ENCODE measurements at places on chromosomes 5 and 9.

GRCh38 chr9:110170357-110171257 is 37.4 kb downstream of the C9orf152 start:
- DNase-seq, result no peak

DNA sequence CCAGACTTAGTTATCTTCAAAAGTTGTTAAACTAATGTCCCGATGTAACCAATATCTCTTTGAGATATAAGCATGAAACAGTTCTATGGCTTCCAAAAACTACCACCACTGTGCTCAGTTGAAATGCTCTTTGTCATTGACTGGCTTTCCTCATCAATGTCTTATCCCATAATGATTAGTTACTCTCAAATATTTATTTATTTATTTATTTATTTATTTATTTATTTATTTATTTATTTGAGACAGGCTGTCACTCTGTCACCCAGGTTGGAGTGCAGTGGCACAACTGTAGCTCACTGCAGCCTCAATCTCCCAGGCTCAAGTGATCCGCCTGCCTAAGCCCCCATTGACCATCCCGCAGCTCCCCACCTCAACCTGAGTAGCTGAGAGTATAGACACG is 28.0 kb upstream of the MLLT3 start:
- no peak for DNase-seq

- DNase-seq, result no peak
Observed at GRCh38 chr5:117235786-117236185, 661.2 kb upstream of the SEMA6A start.

DNA sequence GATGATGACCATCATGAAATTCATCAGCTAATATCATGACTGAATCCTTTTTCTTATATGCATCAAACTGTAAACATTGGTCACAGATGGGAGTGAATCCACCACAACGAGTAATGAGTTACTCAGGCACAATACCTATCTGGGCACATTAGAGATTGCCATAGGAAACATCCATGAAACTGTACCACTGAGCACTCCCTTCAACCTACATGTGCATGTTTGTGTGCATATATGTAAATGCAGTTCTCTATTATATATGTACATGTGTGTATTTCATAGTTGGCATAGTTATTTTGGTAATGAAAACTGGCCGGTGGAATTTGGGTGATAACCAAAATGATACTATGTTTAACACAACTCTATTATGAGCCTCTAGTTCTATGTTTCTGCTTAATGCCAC is 387.3 kb upstream of the ARRDC3 start:
- DNase-seq, result no peak

- DNase-seq, result no peak
Observed at GRCh38 chr5:132223861-132224260, 3.8 kb downstream of the P4HA2 start.

GRCh38 chr5:63029891-63030290 is 451.3 kb downstream of the LRRC70 start:
- no peak for DNase-seq

GRCh38 chr9:2125906-2126305 is 110.8 kb downstream of the SMARCA2 start:
- no peak for DNase-seq

DNA sequence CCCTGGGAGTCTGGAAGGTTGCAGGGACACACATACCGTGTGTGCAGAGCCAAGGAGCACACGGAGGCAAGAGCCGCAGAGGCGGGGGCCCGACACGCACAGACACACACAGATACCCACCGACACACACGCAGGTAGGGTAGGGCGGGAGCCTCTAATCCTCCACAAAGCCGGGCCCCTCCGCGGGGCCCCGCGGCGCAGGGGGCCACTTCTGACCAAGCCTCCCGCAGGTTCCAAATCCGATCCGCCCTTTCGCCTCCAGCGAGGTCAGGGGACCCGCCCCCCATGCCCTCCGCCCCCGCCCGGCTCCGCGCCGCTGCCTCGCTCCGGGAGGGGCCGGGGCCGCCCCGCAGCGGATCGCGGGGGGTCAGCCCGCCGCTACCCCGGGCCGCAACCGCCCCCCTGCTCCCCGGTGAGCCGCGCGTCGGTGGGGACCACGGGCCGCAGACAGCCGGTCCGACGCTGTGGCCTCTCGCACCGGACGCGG is 1.4 kb upstream of the LMX1B start:
- DNase-seq, result no peak

DNA sequence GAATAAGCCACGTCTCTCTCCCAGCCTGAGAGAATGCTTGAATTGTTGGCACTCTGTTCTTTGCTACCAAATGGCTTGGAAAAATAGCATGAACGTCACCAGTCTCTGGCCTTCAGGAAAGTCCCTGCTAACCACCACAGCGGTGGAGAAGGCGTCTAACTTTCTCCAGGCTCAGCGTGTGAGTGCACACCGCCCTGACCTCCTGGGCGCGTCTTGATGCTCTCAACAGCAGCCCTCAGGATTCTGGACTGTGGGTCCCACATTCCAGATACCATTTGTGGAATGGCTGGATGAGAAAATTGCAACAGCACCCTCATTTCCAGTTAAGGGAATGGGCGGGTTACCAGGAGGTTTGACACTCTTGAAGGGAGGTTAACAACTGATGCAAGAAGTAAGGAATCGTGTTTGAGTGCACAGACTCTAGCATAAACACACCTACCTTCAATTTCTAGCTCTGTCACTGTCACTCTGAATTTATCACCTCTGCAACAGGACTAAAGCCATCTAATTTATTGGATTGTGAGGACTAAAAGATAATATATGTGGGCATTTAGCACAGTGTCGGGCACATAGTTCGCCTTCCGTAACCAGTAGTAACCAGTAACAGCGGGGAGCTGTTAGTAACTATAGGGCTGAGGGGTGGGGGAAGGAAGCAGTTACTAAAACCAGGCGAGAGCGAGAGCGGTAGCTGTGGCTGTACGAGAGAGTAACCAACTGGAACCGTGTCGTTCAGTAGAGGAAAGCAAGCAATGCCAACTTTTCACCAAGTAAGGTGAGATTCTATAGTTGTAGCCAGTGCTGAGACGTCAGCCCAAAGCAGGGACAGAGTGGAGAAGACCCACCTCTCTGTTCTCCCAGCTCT is 807 bp upstream of the PLGRKT start:
- DNase-seq, result no peak

DNA sequence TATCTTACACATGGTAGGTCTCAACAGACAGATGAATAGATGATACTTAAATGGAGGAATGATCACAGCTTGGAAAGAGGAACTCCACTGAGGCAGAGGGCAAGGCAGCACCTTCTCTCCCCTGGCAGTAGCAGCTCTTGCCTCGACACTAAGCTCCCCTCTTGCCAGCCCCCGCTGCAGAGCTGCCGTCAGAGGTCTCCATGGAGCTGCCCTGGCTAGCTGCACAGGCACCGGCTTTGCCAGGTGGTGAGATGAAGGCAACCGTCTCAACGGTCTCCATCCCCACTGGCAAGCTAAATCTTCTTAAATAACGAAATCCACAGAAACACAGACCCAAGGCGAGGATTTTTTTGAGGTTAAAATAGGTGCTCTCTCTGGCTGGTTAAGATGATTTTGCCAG is 81.2 kb downstream of the CRB2 start:
- no peak for DNase-seq

GRCh38 chr5:67118050-67118620 is 78.5 kb downstream of the CD180 start:
- no peak for DNase-seq

GRCh38 chr9:137160716-137161557 is 8.9 kb downstream of the LRRC26 start:
- DNase-seq, result peak; percentile 32

GRCh38 chr5:140073296-140073695 is 30.2 kb upstream of the NRG2 start:
- DNase-seq, result no peak

- peak; percentile 14 for DNase-seq
Observed at GRCh38 chr5:171418982-171419687, at the start of gene FGF18. FGF18 (plus strand) TSS chr5:171419647; CDS start chr5:171420200, 553 bp downstream.

GRCh38 chr5:75081510-75081909 is 29.2 kb upstream of the GCNT4 start:
- no peak for DNase-seq

DNA sequence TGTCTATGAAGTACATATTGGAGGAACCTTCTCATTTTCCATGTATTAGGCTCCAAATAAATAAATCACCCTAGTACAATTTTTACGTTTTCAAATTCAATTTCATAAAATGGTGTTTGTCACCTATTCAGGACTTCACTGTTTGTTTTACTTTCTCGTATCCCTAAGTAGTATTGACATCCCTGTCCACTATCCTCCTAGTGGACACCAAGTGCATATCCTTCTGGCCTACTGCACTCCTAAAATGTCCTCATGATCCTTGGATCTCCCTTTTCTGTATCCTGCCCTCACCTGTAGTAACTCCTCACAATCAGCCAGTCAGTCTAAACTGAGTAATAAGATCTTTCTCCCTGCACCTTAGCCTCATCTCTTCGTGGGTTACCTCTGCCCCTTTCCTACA is 539.9 kb downstream of the DMRTA1 start:
- DNase-seq, result no peak

DNA sequence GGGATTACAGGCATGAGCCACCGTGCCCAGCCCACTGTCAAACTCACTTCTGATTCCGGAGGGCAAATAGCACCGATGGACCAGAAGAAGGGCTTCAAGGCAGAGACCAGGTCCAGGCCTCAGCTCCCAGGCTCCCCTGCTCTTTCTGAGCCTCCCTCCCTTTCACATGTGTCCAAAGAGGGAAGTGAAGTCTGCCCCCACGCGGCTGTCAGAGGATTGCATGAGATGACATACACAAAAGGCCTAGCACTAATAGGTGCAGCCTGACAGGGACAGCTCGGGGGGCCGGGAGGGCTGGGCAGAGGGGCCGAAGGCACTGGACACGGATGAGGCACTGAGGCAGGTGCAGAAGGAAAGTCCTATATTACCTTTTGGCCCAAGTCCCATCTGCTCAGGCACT is 16.1 kb downstream of the FBP1 start:
- DNase-seq, result no peak

GRCh38 chr5:18397891-18398290 is 763.6 kb downstream of the TAF11L14 start:
- DNase-seq, result no peak

- no peak for DNase-seq
Observed at GRCh38 chr9:134669399-134669955, 27.9 kb downstream of the COL5A1 start.

GRCh38 chr9:76115396-76115795 is 224.9 kb downstream of the PCSK5 start:
- no peak for DNase-seq

GRCh38 chr5:43421450-43422133 is 9.4 kb upstream of the CCL28 start:
- no peak for DNase-seq

DNA sequence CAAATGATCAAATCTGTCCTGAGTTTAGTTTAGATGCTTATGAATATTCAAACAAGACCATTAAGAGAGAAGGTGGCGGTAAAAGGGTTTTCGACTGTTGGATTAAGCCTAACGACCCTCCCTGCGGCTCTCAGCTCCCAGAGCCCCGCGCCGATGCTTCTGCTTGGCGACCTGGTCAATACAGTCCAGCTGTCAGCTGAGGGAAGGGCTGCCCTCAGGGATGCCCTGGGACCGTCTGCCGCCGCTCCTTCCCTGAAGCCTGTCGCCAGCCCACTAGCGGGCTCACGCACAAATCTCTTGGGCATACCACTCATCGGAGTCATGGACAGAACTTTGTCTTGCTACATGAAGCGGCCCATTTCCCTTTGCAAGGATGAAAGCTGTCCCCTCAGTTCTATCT is 136.6 kb upstream of the RAPGEF1 start:
- DNase-seq, result no peak

GRCh38 chr5:39080597-39081204 is 6.5 kb upstream of the RICTOR start:
- DNase-seq, result peak; percentile 45

DNA sequence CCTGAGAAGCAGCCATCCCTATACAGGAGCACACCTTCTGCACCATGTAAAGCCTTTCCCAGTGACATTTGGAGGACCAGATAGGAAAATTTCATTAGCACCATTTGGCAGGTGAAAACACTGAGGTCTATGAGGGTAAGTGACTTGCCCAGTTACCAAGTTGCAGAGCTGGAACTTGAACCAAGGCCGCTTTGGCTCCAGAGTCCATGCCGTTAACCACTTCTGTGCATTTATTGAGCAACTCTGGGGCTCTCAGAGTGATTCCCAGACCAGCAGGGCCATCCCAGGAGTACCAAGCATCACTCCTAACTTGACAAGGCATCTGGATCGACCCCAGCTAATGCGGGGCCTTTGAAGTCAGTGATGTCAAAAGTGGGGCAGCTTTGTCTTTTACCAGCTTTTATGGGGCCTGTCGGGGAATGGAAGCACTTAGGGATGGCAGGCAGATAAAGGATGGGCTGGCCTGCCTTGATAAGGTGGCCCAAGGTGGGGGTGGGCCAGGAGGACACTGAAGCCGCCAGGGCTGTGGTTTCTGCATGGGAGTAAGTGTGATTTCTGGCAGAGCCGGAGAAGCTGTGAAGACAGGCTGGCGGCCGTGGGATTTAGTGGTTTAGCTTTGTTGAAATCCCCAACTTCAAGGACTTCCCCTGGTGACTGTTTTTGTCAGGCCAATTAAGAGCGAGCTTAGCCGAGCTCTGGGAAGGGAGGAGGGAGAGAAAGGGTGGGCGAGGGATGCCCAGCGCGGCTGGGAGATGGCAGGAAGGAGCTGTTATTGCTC is 127.3 kb downstream of the MACROH2A1 start:
- DNase-seq, result no peak

- no peak for DNase-seq
Observed at GRCh38 chr5:80204808-80205614, 50.8 kb downstream of the SERINC5 start.

- DNase-seq, result no peak
Observed at GRCh38 chr9:137967280-137967953, 89.8 kb downstream of the CACNA1B start.

GRCh38 chr5:146565764-146566367 is 49.9 kb upstream of the GPR151 start:
- DNase-seq, result peak; percentile 44

- no peak for DNase-seq
Observed at GRCh38 chr5:90983148-90983547, 400.0 kb downstream of the ARRDC3 start.

DNA sequence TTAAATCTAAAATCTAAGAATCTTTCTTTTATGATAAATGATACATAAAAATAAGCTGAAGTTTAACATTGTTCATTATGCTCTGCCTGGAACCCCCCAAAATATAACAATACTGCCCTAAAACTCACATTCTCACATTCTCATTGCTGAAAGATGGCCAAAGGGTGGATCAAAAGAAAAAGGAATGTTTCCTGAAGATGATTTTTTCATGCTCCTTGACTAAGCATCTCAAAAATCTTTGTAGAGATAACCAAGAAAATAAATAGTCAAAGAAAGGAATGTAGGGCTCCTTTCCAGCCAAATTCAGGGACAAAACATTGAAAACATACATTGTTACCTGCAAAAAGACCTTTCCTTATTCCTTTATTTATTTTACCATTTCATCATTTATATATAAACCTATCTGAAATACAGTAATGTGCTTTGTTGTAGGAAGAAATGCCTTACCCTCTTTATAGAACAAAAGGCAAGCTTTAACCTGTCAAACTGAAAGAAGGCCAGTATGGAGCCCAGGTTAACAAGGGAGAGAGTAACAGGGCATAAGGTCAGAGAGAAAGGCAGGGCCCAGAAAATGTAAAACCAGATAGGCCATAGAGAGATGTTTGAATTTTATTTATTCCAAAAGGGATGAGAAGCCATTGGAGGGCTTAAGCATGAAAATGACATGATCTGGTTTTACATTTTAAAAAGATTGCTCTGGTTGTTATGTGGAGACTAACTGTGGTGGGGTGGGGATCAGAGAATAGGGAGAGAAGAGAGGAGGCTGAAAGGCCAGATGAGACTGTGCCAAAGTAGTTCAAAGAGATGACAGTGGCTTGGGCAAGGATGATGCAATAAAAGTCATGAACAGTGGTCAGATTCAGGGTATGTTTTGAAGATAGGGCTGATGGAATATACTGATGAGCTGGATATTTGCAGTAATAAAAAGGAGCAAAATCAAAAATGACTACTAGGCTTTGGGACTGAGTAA is 37.3 kb upstream of the CDK5RAP2 start:
- no peak for DNase-seq

Measured in NCI-H510A treated with DMSO at 0.1 percent for 48 hours (cell line).